ENCODE measurements at places on chromosomes 16 and 17.

- no peak for DNase-seq
Measured at GRCh38 chr17:72165192-72165866, 44.5 kb downstream of the SOX9 start.

GRCh38 chr16:29893553-29893952, 5.8 kb downstream of the SEZ6L2 start:
- DNase-seq: no peak

DNA sequence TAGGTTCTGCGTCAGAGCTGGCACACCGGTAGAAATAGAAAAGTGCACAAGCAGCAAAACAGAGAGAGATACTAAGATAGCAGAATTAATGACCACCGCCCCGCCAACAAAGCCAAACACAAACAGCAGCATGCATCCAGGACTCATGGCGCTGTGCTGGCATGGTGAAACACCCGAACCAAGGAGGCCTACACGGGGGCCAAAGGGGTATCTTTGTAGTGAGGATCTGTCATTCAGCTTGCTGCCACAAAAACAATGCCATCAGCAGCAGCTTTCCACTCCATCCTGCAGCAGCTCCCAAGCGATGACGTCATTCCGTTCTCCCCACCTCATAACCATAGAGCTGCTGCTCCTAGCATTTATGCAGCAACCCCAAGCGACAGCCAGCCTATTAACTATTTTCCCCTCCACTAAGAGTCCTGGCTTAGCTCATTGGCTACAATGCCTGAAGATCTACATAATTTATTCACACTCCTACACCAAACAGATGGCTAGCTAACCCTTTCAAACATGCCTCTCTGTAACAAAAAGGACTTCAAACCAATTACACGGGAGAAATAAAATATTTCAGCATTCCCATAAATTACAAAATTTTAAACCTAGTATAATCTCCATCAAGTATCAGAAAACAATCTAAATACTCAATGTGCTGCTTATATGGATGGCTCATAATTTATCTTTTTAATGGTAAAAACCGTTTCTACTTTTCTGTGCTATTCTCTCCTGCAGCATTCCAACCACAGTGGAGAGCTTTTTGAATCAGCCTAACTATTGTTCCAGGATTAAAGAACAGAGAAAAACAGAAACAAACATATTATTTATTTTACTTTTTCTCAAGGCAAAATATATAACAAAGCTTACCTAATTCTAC, 73.9 kb downstream of the SPAG9 start:
- DNase-seq: peak; percentile 81

- DNase-seq: peak; percentile 76
Measured at GRCh38 chr17:80008383-80008840, 27.3 kb downstream of the TBC1D16 start.

DNA sequence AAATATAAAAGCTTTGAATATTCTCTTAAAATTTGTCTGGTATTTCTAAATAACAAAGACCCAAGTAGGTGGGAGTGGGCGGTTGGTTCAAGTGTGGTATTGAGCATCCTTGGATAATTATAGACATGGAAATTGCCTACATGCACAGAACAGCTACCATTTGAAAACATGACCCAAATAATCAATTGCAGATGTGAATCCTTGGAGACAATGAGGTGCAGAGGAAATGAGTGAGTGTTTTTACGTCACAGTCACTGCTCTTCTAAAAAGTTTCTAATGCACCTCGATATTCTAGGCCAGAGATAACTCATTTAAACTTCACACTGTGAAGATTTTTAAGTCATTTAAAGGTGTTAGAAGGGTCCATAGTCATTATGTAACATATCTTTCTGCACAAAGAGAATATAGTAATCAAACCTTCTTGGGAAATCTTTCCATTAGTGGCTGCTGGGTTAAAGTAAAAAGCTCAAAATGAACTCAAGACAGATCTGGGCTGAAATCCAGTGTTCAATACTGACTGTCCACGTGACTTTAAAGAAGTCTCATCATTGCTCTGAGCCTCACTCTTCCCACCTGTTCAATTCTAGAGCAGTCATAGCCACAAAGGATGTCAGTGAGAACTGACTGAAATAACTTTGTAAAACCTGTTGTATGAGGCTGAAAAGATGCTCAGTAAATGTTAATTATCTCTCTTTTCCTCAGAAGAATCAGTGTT, 144.5 kb downstream of the CDH11 start:
- no peak for DNase-seq

DNA sequence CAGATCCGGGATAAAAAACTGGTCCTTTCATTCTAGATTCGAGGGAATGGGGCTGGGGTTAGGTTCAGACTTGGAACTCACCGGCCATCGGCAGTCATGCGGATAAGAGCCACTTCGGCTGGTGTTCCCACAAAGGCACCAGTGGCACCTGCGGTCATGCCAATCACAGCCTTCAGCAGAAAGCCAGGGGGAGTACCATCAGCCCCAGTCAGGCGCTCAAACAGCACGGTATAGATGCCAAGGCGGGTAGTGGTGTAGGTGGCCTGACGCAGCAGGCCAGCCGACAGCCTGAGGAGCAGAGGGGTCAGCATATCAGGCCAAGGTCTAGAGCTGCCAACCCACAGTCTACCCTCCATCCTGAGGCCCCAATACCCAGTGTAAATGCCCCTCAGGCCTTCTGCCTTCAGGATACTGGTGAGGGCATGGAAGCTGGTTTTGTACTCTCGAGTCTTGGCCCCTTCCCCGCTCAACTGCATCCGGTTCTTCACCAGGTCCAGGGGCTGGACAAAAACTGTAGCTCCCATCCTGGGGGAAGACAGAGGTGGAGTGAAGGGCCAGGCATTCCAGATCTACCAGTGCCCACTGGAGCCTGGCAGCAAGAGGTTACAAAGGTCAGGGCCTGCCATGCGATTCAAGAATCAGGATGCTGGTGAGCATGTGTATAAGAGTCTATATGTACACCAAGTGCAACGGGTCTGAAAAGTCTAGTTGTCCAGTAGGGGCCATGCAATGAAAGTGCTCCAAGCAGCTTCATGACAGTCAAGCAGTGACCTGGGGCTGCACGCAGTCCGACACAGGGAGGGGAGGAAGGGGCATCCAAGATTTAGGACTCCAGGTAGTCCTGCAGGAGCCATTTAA, 929 bp downstream of the SLC25A11 start:
- DNase-seq: no peak

DNA sequence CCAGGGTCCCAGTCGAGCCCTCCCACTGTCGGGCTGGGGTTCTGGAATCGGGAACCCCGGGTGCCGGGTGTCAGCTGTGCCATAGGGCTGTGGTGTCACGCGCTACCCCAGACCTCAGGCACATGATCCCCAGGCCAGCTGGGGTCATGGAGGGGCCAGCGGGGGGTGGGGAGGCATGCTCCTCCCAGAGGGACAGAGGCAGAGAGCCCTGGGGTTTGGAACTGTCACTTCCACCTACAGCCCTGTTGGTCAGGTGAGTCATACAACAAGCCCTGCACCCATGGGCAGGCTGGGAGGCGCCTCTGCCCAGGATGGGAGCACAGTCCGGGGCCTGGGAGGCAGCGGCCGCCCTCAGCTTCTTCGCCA, 63.0 kb downstream of the BAIAP2 start:
- no peak for DNase-seq

GRCh38 chr17:47603830-47604597, 45.7 kb upstream of the KPNB1 start:
- DNase-seq: no peak

GRCh38 chr16:396605-397004, 394 bp upstream of the NME4 start:
- DNase-seq: no peak

GRCh38 chr17:77124192-77124889, 16.4 kb upstream of the SEC14L1 start:
- DNase-seq: no peak

- no peak for DNase-seq
Measured at GRCh38 chr17:80830020-80830780, 161.4 kb upstream of the CHMP6 start.

GRCh38 chr17:4003131-4003500, 38.9 kb upstream of the ATP2A3 start:
- DNase-seq: no peak

- DNase-seq: no peak
Measured at GRCh38 chr17:7462474-7463371, 16.7 kb downstream of the ZBTB4 start.

GRCh38 chr16:87389245-87389644, 2.9 kb upstream of the MAP1LC3B start:
- DNase-seq: no peak

All from DMS153 (cell line).